CD4-positive, alpha-beta T cell treated with Interleukin-6 at 100 ng/mL for 8 hours (primary cell): ENCODE measurements at places on chromosomes 12 and 14.

GRCh38 chr14:91830777-91831176, 36.6 kb downstream of the TC2N start:
- no peak for DNase-seq

DNA sequence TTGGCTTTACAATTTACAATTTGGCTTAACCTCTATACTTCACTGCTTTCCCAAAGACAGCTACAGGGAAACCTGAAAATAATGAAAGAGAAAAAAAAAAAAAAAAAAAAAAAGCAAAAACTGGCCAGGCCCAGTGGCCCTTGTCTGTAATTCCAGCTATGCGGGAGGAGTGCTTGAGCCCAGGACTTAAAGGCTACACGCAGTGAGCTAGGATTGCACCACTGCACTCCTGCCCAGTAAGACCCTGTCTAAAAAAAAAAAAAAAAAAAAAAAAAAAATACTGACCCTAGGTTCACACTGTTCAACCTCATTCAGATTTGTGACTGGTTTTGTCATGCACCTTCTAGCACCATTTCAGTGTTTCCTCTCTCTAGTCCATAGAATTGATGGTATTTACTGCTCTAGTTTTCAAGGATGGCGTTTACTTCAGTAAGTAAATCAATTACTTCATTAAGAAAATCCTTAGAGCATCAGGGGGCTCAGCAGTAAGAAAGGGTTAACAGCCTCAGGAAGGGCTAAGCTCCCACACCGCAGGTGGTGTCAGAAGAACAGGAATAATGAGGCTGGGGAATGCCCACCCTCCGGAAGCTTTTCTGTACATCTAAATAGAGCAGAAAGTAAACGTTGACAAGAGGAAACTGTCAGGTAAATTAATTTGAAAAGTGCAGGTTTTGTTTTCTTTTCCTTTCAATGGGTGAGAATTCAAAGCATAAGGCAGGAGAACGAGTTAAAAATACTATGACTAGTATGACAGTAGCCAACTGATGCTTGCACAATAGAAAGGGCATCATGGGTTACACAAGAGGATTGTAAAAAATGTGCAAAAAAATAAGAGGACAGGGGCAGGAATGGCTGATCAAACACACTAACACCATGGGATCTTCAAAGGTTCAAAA, 115.0 kb upstream of the MDM1 start:
- DNase-seq: no peak

DNA sequence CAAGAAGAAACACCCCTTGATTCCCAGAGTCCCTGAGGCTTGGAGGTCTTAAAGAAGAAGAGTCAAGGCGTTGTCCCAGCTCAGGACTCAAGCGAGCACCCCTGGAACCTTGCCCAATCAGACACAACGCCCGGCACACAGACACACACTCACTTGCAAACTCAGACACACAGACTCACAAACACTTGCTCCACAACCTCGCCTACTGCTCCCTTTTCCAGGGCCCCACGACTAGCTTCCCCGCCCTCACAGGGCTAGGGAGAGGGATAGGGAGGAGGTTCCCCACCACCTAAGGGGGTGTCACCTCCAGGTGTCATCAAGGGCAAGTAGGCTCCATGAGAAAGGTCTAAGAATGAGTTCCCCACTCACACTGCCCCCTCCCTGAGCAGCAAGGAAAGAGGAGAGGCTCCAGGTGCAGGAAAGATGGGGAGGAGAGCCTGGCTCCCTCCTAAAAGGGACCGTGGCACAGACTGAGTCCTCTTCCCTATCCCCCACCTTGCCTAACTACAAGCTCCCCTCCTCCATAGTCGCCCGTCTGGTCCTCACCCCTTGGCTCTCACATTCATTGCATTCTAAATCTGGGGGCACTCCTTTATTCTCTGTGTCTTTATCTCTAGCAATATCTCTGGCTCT, 717 bp downstream of the WNT10B start:
- no peak for DNase-seq

- no peak for DNase-seq
These were observed 14.3 kb downstream of the KMT2D start for GRCh38 chr12:49046129-49046895.

DNA sequence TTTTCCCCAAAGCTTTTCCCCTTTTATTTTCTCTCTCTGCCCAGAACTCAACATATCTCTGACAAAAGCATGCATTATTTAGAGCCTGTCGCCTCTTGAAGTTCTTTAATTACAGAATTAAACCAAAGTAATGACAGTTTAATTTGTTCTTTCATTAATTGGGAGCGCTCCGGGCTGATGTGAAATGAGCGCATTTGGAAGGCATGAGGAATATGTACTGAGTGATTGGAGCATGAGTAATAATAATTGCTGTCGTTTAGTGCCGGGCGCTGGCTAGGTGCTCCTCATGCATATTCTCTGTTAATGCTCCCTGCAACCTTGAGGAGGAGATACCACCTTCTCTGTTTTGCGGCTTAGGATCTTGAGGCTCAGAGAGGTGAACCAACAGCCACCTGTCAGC, 120.5 kb downstream of the SLC25A47 start:
- DNase-seq: no peak

- no peak for DNase-seq
These were observed 94.1 kb downstream of the FBXL14 start for GRCh38 chr12:1500095-1500801.
